ENCODE measurements at places on chromosomes 16 and 17.

DNA sequence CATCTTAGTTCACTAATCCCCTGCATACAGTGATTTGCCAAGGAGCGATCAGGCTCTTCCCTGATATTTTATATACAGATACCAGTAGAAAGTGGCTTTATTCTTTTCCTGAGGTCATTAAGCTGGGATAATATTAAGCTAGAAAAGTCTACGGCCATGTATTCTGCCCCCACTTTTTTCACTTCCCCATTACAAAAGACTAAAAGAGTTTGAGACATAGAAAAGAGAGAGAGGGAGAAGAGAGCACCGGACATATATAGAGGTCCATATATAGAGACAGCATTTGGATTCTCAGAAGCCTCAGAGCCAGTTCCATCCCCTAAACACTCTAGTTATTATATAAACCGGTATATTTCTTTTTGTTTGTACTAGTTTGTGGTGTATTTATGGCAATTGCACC is 166.5 kb upstream of the ANKFN1 start:
- no peak for DNase-seq

DNA sequence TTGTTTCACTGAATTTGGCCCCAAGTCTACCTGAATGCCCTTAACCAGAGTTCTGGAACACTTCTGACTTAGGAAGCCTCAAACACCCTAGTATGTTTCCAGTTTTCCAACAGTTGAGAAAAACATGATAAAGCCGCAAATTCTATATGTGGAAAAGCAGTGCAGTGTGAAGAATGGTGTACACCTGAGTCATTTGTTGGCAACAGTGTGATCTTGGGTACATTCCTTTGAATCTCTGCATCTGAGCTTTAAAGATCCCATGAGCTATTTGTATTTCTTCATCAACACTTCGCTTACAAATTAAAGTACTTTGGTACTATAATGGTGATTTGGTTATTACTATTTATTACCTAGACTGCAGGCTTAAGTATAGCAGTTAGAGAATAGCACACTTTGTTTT is 93.6 kb upstream of the TBX2 start:
- DNase-seq = no peak

GRCh38 chr17:2392252-2393173 is 8.3 kb downstream of the MNT start:
- peak; percentile 86 for DNase-seq

- DNase-seq = no peak
Measured at GRCh38 chr16:9429646-9430330, 338.3 kb downstream of the HAPSTR1 start.

DNA sequence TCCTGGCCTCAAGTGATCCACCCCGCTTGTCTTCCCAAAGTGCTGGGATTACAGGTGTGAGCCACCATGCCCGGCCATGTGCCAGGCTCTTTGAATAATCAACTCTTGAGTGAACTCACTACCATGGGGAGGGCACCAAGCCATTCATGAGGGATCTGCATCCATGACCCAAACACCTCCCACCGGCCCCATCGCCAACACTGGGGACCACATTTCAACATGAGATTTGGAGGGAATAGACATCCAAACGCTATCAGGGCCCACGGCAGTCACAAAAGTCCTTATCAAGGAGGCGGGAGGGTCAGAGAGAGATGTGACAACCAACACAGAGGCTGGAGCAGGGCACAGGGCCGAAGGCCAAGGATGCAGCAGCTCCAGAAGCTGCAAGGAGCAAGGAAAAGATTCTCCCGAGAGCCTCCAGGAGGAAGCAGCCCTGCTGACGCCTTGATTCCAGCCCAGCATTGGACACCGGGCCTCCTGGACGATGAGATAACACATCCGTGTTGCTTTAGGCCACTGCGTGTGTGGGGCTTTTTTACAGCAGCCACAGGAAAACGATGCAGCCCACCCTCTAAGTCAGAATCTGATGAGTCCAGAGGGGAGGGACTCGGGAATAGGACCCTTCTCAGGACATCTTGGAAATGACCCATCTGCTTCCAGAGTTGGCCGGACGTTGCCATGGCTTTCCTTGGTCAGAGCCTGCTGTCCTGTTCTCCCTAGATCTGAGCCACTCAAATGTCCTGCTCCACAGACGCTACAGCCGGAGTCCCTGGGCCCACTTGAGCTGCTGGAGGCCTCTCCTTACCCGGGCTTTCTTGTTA is 47.3 kb upstream of the CMIP start:
- DNase-seq = no peak

- no peak for DNase-seq
Measured at GRCh38 chr16:85903559-85903958, 4.6 kb downstream of the IRF8 start.

GRCh38 chr17:31686495-31686894 is 172.5 kb downstream of the COPRS start:
- no peak for DNase-seq

GRCh38 chr17:17834974-17835373 is 1.8 kb downstream of the SREBF1 start:
- no peak for DNase-seq

GRCh38 chr16:35687781-35688180 is 2228.4 kb downstream of the TP53TG3F start:
- no peak for DNase-seq

- peak; percentile 77 for DNase-seq
Measured at GRCh38 chr17:16987830-16988601, 16.1 kb upstream of the TNFRSF13B start.

GRCh38 chr16:55322327-55322726 is 1.7 kb upstream of the IRX6 start:
- no peak for DNase-seq
